Stomach (tissue), 19 donors: ENCODE measurements at places on chromosomes 6 and 20. TPM values are rescaled to one million over a fixed set of nuclear protein-coding genes. Genes with fewer than 3 reads are reported as not detected.

Gene PSORS1C2
- not detected for total RNA-seq

Gene THEMIS
- 0.89 TPM for total RNA-seq

Gene SH3BGRL2
- total RNA-seq, result 25.1 TPM

Gene PCIF1
- 22.2 TPM for total RNA-seq

Gene PTCHD4
- 0.18 TPM for total RNA-seq

Gene EBF4
- total RNA-seq, result 7.0 TPM

- no peak overlapping the region for H3K27ac ChIP-seq
- H3K27me3 ChIP-seq, result no peaks in the 10 kb centered on the region
- no peak for DNase-seq
- H3K36me3 ChIP-seq, result no peaks in the 10 kb centered on the region
- no peak overlapping the region for H3K4me3 ChIP-seq
Observed at GRCh38 chr6:79313254-79313653, 78.8 kb upstream of the HMGN3 start.

GRCh38 chr20:59994697-59995122 is 36.5 kb downstream of the CDH26 start:
- peaks cover 7% of the 10 kb centered on the region for H3K27me3 ChIP-seq
- no peak overlapping the region for H3K4me3 ChIP-seq
- H3K36me3 ChIP-seq, result no peaks in the 10 kb centered on the region
- DNase-seq, result peak; percentile 77
- H3K4me1 ChIP-seq, result peaks cover 6% of the 10 kb centered on the region
- peak overlapping the region; percentile 3 for H3K27ac ChIP-seq

DNA sequence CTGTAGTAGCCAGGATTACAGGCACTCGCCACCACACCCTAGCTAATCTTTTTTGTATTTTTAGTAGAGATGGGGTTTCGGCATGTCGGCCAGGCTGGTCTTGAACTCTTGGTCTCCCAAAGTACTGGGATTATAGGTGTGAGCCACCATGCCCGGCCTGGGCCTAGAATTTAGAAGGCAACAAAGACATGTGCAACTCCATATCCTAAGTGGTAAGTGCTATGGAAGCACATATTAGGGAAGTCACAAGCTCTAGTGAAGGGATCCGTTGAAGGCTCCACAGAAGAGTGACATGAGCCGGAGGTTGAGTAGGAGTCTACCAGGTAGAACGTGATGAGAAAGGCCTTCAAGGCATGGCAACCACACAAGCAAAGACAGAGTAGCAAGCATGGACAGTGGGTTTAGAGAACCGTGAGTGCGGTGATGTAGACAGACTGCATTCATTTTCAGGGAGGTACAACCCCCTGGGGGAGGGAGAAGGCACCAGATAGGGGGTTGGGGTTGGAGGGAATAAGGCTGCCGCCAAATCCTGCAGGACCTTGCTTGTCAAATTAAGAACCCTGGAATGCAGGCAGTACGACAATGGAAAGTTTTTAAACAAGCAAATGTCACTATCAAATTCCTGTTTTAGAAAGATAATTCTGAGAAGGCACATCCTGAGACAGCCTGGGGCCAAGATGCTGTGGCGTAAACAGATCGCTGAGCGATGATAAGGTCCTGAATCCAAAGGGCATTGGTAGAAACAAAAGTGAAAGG is 50.2 kb downstream of the ARHGAP18 start:
- DNase-seq, result no peak
- no peaks in the 10 kb centered on the region for H3K36me3 ChIP-seq
- no peak overlapping the region for H3K4me3 ChIP-seq
- no peak overlapping the region for H3K27ac ChIP-seq
- no peaks in the 10 kb centered on the region for H3K27me3 ChIP-seq

DNA sequence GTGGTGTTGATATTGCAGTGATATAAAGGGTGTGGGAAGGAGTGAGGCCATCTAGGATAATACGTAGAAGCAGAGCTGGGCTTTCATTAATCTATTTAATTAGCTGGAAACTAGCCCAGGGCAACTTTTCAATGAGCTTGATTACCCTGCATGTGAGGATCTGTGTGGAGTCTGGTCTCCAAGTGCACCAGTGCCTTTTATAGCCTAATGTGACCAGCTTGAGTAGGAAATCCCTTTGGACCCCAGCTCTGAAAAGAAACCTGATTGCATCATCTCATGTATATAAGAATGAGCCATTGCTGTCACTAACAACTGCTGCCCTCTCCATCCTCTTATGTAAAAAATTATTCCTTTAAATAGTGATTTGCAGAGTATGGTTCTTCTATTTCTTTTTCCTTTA is 72.6 kb downstream of the CD109 start:
- no peak overlapping the region for H3K27ac ChIP-seq
- DNase-seq, result no peak
- H3K36me3 ChIP-seq, result no peaks in the 10 kb centered on the region
- H3K4me1 ChIP-seq, result no peaks in the 10 kb centered on the region

DNA sequence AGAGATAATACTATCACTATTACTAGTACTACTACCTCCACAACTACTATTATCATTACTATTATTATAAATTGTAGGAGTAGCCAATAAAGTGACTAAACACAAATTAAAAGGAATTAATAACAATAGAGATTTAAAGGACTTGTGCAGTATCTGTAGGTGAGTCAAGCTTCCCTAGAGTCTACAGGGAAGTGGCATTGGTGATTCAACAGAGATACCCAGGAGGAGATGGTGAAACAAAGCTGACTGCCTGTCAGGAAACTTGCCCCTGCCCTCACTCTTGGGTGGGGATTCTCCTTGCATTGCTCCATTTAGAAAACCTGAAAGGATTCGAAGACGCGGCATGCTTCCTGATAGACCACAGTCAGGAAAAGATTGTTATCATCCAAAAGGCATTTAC is 23.3 kb upstream of the BCLAF1 start:
- H3K27me3 ChIP-seq, result no peaks in the 10 kb centered on the region
- peaks cover 6% of the 10 kb centered on the region for H3K4me1 ChIP-seq
- H3K4me3 ChIP-seq, result no peak overlapping the region
- H3K27ac ChIP-seq, result no peak overlapping the region

DNA sequence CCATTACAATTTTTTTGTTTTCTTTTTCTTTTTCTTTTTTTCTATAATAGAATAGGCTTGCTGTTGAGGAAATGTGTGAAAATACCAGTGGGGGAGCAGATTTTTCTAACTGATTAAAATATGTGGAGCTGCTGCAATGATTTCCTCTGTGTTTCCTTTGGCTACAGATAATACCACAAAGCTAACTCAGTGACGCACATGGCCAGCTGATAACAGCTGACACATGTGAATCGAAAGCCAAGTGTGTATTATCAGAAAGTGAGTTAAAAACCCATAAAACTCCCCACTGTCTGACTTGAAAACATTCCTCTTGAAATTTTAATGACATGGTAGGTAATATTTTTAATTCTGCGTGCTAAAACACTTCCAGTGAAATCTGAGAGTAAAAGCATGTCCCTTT is 70.8 kb upstream of the AHI1 start:
- H3K36me3 ChIP-seq, result no peaks in the 10 kb centered on the region
- no peaks in the 10 kb centered on the region for H3K4me1 ChIP-seq
- no peak overlapping the region for H3K4me3 ChIP-seq
- peak; percentile 82 for DNase-seq

DNA sequence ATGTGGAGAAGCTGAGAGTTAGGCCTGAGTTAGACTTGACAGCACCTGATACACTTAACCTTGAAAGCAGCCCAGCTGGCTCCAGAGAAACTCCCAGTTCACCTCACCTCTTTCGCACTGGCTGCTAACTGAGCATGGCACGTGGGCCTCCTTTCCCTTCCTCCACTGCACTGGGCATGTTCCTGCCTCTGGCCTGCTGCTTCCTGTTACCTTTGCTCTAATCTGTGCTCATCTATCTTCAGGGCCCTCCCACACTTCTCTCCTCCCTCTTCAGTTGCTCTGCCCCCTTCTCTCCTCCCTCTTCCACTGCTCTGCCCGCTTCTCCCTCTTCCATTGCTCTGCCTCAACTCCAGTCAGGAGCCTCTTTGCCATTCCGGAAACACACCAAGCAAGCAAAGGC is 13.7 kb upstream of the UBE2V1 start:
- peaks cover 87% of the 10 kb centered on the region for H3K36me3 ChIP-seq
- no peaks in the 10 kb centered on the region for H3K27me3 ChIP-seq
- peak; percentile 71 for DNase-seq
- H3K4me3 ChIP-seq, result no peak overlapping the region

DNA sequence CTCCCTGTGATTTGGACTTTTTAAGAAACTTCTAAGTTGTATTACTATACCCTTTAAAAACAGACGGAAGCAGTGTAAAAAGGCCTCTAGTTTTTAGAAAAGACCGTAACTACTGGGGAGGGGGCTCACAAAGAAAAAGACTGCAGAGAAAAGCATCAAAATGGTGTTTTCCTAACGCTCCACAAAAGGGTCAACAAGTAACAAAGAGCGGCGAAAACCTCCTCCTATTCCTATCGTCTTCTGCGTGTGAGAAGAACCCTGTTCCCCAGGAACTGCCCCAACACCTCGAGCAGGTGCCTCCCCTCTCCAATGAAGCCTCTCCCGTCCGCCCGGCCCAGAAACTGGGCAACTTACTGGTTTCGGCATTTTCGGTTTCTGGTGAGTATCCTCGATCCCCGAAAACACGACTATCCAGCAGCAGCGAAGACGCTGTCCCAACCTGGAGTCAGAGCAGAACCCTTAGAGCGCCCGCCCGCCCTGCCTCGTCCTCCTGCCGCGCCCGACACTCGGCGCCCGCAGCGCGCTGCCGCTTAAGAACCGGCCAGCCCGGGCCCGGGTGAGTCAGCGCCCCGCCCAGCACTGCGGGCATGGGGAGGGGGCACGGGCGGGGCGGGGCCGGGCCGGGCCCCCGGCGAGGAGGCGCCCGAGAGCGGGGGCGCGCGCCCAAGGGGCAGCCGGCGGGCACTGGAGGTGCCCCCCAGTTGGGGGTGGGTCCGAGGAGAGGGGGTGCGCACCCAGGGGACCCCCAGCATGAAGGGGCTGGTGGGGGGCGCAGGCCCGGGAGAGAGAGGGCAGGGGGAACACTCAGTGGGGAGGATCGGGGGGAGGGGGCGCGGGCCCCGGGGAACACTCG is 1.2 kb downstream of the EZR start:
- peak overlapping the region; percentile 82 for H3K4me3 ChIP-seq
- H3K27me3 ChIP-seq, result no peaks in the 10 kb centered on the region
- peak; percentile 89 for DNase-seq
- no peaks in the 10 kb centered on the region for H3K36me3 ChIP-seq

DNA sequence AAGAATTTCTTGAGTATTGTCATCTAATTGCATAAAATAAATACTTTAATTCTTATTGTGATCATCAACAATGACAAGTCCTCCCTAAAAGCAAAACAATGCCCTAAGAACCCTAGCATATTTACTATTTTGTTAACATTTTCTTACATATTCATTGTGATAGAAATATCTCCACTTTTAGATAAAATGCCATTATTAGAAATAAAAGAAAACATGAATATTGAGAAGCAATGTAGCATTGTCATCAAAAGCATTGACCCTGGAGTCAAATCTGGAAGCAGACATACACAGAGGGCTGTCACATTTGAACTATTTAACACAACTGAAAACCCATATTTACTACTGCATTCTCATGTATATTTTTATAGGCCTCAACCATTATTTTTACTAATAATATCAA is 257.7 kb downstream of the SYNE1 start:
- DNase-seq, result no peak
- H3K4me3 ChIP-seq, result no peak overlapping the region
- H3K27ac ChIP-seq, result no peak overlapping the region
- no peaks in the 10 kb centered on the region for H3K36me3 ChIP-seq

DNA sequence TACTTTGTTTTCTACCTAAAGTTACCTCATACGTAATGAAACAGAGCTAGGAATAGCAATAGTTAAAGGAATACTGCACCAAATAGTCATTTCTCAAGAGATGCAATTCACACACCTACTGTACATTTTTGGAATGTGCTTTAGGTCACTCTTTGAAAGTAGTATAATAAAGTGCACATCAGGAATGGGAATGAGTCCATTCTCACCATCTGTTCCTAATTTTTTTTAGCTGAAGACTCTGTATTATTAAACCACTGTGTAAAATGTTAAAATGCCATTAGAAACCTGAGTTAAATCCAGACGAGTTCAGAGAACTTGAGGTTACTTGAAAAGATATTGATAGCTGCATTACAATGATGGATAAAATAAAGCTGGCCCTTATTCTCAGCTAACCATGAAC is 51.9 kb upstream of the EPHA7 start:
- H3K27ac ChIP-seq, result no peak overlapping the region
- H3K4me3 ChIP-seq, result no peak overlapping the region
- no peak for DNase-seq
- no peaks in the 10 kb centered on the region for H3K27me3 ChIP-seq

- no peak overlapping the region for H3K4me3 ChIP-seq
- no peaks in the 10 kb centered on the region for H3K27me3 ChIP-seq
- H3K4me1 ChIP-seq, result no peaks in the 10 kb centered on the region
- H3K36me3 ChIP-seq, result no peaks in the 10 kb centered on the region
- no peak overlapping the region for H3K27ac ChIP-seq
- DNase-seq, result no peak
Observed at GRCh38 chr20:2234598-2235191, 61.1 kb upstream of the TGM3 start.

- DNase-seq, result no peak
- H3K36me3 ChIP-seq, result no peaks in the 10 kb centered on the region
- peaks cover 18% of the 10 kb centered on the region for H3K4me1 ChIP-seq
- no peaks in the 10 kb centered on the region for H3K27me3 ChIP-seq
Observed at GRCh38 chr6:111631018-111631417, 25.3 kb upstream of the TRAF3IP2 start.

- H3K27ac ChIP-seq, result no peak overlapping the region
- no peaks in the 10 kb centered on the region for H3K27me3 ChIP-seq
- no peaks in the 10 kb centered on the region for H3K36me3 ChIP-seq
- H3K4me3 ChIP-seq, result no peak overlapping the region
Observed at GRCh38 chr6:166202321-166202733, 34.7 kb upstream of the TBXT start.

DNA sequence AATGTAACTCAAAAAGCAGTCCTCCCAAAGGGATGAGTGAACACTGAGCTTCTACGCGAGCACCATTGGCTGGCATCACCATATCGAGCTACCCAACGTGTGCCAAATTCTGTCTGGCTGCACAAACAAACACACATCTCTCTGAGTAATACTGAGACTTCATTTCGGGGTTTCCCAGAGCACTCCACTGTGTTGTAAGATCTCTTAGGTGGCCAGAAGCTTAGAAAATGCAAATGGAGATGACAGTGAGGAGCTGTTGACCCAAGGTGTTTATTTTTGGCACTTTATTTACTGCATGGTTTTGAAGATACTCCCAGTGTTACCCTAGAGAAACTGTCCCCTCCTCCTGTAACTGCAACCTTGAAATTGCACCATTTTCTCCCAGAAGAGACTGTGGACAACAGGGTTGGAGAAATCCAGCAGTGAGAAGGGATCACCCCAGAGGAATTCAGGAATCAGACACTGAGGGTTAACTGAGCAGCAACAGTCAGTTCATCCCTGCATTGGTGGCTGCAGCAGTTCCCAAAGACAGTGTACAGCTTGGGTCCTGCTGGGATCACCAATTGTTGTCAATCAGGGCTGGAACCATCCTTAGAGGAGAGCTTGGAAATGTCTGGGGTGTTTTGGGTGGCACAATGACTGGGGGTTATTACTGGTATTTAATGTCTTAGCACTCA is 1.0 kb upstream of the RIPOR2 start:
- H3K27ac ChIP-seq, result peak overlapping the region; percentile 64
- H3K27me3 ChIP-seq, result no peaks in the 10 kb centered on the region
- H3K36me3 ChIP-seq, result no peaks in the 10 kb centered on the region
- no peak for DNase-seq
- H3K4me3 ChIP-seq, result no peak overlapping the region
